ENCODE measurements at places on chromosomes 7 and 10.

DNA sequence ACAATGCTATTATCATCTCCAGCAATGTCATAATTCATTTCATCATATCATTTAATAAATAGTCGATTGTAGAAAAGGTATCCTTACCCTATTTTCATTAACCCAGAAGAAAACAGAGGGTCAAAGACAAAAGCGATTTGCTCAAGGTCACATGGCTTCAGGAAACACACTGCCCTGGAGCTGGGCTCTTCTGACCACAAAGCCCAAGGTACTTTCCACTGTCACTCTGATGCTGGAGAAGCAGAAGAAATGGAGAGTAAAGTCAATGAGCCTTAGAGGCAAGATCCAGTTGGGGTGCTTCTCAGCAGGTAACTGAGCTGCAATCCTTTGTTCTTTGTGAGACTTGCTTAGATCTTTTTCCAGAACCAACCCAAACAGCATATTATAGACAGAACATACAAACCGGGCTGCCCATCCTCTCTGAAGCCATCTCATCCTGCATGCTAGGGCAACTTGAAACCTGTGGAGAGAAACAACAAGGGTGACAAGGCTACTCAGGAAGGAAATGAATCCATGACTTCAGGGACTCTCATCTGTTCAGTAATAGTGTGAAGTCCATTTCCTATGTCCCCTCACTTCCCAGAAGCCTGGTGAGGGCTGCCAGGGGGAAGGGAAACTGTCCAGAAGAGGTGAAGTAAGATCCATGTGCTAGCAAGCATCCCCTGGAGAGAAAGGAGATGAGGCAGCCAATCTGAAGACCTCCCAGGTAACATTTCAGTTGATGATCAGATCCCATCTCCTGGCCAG, 148.6 kb upstream of the SVIL start:
- no peak for DNase-seq

DNA sequence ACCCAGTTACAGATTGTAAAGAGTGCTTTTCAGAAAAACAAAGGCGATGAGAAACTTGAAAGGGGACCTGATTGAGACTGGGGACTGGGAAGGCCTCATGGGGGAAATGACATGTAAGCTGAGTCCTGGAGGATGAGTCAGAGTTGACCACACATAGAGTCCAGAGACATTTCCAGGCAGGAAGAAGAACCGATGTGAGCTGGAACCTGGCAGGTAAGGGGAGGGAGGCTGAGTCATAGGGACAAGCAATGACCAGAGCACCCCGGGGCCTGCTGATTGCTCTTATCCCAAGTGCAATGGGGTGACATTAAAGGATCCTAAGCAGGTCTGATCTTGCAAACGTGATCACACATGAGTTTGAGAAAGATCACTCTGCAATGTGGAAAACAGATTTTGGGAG, 11.7 kb downstream of the TLL2 start:
- peak; percentile 79 for DNase-seq

DNA sequence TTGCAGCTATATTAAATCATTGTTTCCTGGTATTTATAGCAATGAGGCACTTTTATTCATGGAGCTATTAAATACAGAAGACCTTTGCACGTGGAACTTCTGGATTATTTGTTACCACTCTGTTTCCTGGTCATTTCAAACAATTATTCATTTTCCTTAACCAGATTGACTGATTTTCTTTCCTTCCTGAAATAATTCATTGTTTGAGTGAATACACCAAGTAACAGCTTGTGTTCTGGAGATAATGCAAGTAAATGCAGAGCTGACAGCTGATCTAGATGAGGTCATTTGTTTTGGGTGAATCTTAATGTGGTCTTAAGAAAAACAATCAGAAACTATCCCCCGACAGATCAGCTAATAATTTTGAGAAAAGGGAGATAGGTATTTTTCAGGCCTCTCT, 497.7 kb downstream of the KIF20B start:
- DNase-seq = no peak

DNA sequence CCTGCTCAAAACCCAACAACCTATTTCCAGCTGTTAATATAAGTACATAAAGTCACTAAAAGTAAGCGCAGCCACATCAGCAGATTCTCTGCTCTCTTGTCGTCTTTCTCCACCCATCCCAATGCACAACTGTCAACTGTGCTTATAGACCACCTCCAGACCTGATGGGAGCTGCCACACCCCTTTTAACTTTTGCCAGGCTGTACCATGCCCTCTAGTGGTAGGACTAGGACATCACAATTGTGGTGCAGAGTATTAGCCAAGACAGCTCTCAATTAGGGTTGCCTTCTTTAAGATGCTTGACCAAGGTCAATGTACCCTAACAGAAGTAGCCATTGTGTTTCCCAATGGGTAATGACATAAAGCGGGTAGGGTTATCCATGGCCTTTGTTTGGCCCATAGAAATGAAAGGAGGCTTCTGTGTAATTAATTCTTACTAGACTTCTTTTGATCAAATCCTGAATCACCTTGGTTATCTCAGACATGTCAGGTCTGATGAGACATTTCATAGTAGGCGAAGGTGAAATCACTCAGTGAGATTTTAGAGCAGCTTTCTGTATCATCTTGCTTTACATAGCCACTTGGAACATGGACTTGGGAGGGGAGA, 68.1 kb downstream of the SCRN1 start:
- peak; percentile 46 for DNase-seq

All from HCT116 (cell line).